ENCODE measurements at places on chromosomes 3 and 15.
A peak's percentile ranks its signal among the peaks of the same experiment; 100 is the strongest.

GRCh38 chr15:49145651-49146609, 9.5 kb downstream of the COPS2 start:
- DNase-seq, result peak; percentile 19

DNA sequence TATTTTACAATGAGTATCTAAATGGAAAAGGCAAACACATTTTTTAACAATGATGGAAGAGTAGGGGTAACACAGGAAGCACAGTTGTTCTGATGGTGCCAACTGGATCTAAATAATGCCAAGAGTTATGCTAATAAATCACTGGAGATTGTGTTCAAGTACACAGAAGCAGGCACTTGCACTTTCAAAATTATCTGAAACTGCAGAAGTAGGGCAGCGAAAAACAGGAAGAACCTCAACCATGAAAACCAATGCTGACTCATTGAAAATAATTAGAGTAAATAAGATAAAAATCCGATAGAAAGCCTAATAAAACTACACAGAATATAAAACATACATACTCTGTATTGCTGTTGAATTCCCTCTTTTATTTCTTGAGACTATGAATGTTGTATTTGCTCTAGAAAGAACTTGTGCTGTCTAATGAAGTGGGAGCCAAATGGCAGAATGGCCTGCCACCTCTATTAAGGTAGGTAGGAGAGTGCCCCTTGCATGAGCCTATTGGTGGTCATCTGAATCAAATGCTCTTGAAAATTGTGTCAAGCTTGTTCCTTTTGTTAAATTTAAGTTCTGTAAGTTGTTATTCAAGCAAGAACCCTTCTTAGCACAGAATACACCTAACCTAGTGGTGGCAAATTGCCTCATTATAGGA, 93.7 kb downstream of the ABI3BP start:
- no peak for DNase-seq

GRCh38 chr15:88792342-88793282, 10.6 kb upstream of the ACAN start:
- peak; percentile 48 for DNase-seq

- DNase-seq, result no peak
Measured at GRCh38 chr15:50365971-50366370, 11.0 kb upstream of the GABPB1 start.

GRCh38 chr3:156731813-156732212, 57.4 kb downstream of the TIPARP start:
- no peak for DNase-seq

GRCh38 chr15:63188926-63189871, at the start of gene RAB8B:
RAB8B (plus strand) TSS chr15:63189606; CDS start chr15:63189625, 19 bp downstream.
- peak; percentile 99 for DNase-seq

Data from femur (tissue), 1 donor.